NCI-H526 (cell line): ENCODE measurements at places on chromosomes 6 and 20.

GRCh38 chr6:65295812-65296211 is 411.2 kb downstream of the EYS start:
- DNase-seq, result no peak

GRCh38 chr6:124970243-124970642 is 8.0 kb downstream of the RNF217 start:
- no peak for DNase-seq

- DNase-seq, result no peak
Measured at GRCh38 chr20:16444057-16444777, 129.0 kb downstream of the KIF16B start.

DNA sequence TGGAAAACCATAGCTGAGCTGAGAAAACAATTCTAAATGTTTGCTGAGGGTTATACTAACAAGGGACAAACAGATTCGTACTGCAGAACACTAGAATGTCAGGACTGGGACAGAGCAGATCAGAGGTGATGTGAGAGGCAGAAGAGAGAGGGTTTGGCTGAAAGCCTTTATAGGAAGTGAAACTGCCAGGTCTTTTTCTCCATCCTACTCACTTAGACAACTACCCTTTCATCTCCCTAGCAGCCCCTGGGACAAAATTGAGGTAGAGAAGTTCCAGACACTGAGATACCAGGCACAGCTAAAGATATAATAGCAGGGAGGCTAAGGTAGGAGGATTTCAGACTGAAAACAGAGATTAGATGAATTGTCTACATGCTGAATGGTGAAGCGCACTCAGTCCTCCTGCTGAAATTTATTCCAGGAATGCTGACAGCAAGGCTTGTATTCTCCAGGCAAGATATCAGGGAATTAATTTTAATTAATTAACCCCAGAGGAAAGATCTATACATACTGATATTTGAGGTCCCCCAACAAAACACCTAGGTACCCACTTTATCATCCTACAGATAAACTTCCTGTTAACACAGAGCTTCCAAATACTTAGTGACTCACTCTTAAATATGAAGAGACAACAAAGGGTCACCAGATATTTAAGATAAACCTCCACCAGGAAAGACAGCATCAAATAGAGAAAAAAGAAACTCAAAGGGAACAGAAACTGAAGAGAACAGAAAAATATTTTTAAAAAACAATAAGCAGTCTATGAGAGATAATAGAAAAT is 12.6 kb upstream of the EIF2S2 start:
- no peak for DNase-seq

- DNase-seq, result peak; percentile 36
Measured at GRCh38 chr20:36919715-36920333, 31.7 kb downstream of the SAMHD1 start.

DNA sequence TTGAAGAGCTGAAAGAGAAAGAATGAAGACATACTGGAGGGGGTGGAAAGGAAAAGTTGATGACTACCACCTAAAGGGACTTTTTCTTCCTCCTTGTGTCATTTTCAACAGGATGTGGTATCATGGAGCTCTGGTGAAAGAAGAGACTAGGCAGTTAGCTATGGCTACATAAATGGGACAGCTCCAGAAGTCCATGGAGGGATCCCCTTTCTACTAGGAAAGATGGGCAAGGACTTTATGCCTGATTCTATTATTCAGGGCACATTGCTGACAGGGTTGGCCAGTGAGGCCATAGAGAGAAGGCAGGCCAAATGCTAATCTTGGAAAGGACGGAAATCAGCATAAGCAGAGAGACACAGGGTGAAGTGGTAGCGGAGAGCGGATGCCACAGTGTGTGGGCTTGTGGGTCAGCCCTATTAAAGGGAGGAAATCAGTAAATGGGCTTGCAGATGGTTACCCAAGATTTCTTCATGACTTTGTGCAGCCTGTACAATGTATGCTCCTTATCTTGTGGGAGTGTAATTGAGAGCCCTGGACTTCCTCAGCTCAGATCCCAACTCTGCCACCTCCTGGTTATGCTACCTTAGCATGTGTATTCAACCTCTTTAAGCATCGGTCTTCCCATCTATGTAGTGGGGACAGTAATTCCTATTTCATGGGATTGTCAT is 77.4 kb upstream of the TMEM170B start:
- peak; percentile 29 for DNase-seq

GRCh38 chr6:136927292-136927691 is 5.2 kb downstream of the SLC35D3 start:
- peak; percentile 25 for DNase-seq

- DNase-seq, result no peak
Measured at GRCh38 chr6:136723780-136724179, 68.5 kb downstream of the MAP3K5 start.

DNA sequence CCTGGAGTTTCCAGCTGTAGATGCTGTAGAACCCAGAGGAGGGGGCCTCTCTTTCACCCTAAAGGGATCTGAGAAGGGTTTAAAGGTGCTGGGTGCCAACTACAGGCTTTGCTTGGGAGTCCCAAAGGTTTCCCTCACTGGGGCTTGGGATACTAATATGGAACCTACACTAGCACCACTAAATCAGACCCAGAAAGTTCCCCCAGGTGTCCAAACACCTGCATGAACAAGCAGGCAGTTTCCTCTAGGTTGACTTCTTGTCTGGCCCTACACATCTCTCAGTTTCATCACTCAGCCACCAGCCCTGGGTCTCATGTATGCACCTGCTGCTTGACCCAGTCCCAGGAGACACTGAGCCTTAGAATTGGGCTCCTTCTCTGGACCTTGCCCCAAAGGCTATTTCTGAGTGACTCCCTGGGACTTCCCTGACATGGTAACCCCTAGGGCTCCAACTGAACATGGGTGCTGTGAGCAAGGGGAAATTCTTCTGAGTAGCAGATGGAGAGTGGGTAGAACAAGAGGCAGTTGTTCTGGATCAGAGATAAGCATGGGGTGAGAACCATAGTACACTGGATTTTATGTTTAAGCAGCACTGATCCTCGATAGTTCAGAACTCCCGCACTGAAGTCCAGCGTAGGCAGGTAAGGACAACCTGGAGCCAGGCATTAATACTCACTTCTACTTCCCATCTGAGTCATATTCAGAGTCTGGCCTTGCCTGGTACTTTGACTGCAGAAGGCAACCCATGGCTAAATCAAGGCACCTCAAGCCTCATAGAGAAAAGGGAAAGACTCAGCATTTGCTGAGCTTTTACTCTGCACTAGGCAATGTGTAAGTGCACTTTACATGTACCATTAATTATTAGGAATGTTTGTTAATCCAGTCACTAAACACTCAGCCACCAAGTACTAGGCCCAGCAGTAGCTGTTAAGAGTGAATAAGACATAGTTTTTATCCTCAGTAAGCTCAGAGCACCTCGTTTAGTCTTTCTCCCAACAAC is 16.8 kb downstream of the BCL2L1 start:
- no peak for DNase-seq

DNA sequence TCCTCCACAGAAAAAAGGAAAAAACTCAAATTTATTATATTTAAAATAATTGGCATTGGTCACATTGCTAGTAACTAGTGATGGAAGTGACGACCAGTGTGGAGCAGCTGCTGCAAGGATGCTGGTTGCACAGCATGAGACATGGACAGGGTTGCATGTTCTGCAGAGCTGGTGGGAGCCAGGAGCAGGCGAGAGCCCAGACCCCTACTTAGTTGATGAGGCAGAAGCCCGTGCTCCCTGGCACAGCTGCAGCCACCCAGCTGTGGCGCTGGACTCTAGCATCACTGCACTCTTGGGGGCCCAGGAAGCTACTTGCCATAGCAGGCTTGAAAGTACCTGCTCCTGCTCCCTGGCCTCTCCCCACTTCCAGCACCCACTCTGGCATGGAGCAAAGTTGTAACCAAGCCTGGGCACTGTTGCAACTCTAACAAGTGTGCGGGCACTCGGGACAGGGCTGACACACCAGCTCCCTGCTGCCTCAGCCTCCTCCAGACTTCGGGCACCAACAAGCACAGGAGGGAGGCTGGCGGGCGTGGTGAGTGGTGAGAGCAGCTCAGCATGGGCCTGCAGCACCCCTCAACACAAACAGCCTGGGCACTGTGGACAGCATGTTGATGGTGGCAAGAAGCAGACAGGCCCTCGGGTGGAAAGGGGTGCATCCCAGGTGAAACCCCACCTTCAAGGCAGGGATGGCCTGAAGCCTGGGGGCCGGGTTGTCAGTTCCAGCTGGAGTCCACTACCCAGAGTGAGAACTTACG is 69.6 kb downstream of the EYS start:
- no peak for DNase-seq

DNA sequence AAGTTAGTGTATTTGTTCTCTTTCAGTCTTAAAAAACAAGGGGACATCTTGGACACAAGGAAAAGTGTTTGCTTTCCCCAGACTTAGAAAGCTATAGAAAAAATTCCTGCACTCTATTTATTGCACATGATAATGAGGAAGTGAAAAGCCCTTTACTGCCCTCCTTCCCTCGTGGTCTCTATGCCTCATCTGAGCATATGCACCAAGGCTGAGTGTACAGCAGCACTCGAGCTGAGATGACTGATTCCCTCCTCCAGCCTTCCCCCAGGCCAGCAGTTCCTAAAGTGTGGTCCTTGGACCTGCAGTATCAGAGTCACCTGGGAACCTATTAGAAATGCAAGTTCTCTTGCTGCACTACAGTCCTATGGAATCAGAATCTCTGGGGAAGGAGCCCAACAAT is 14.3 kb upstream of the LAMP5 start:
- no peak for DNase-seq

GRCh38 chr6:7636151-7636550 is 46.2 kb downstream of the SNRNP48 start:
- DNase-seq, result no peak

DNA sequence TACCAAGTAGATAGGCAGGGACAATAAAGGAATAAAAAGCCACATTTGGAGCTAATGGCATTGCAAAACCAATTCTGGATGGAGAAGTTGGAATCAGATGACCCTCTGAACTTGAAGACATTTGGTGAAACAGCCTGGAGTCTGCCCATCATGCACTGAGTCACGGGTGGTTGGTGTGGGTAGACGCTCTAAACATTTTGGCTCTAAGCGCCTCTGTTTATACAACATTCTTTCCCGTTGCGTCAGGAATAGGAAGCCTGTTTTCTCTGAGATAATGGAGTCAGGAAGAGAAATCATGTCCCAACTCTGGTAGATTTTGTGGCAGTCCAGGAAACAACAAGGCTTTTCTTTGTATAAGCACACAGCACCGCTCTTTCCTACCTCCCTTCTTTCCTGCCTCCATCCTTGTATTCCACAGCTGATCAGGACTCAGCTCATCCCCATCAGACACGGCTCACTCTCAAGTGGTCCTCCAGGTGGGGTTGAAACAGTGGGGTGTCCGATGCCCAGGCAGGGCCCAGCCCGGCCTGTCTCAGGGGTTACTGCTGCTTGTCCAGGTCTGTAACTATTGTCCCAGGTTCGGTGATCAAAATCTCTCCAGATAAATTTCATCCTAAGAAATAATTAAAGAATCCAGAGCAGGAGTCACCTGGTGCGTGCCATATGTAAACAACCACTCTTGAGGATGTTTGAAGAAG is 12.1 kb upstream of the RAMACL start:
- no peak for DNase-seq

- no peak for DNase-seq
Measured at GRCh38 chr6:3856576-3856975, 7.4 kb downstream of the FAM50B start.

DNA sequence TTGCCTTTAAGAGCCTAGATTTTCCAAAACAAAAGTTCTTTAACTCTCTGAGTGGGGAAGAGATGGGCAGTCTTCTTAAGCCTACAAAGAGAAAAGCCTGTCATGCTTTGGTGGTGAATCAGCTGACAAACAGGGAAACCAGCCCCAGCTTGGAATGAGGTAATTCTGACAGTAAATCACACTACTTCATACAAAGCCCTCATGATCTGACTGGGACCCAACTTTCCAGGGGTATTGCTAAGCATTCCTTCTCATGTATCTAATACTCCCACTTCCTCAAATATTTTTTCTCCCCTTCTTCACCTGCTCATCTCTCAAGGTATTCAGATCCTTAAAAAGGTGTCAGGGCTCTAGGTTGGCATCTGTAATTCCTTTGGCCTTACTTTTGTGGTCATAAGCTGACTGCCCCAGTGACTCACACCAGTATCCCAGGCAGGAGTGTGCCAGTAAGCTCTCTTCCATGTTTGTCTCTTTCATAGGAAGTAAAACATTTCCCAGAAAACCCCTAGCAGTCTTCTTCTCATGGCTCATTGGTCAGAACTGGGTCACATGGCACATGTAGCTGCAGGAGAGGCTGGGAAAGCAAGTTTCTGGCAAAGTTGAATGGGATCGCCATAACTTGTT is 15.0 kb upstream of the TBC1D22B start:
- no peak for DNase-seq

- DNase-seq, result no peak
Measured at GRCh38 chr20:53038299-53038698, 66.1 kb downstream of the TSHZ2 start.

GRCh38 chr20:41329435-41330342 is 10.9 kb upstream of the LPIN3 start:
- DNase-seq, result no peak

- peak; percentile 68 for DNase-seq
Measured at GRCh38 chr6:11042750-11043377, 1.2 kb downstream of the ELOVL2 start.

GRCh38 chr6:21208081-21208795 is 385.3 kb upstream of the SOX4 start:
- no peak for DNase-seq

- no peak for DNase-seq
Measured at GRCh38 chr6:55892749-55893357, 17.5 kb upstream of the BMP5 start.

DNA sequence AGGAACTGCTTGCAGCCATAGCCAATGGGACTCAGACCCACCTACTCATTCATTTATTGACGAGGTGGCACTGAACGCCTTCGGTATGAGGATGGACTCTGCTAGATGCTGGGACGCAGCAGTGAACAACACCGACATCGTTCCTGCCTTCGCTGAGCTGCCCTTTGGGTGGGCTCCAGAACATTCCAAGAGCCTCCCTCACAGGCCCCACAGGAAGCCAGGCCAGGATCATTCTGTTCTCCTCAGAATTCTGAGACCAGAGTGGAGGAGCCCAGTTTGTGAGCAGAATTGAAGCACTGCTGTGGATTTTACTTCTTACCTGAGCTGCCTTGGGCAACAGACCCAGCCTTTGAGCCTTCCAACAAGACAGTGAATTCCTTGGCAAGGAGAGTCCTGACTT is 82.1 kb downstream of the KCNB1 start:
- no peak for DNase-seq

- peak; percentile 57 for DNase-seq
Measured at GRCh38 chr6:44655412-44656342, 268.2 kb downstream of the CDC5L start.

- no peak for DNase-seq
Measured at GRCh38 chr6:130964808-130965604, 98.0 kb downstream of the EPB41L2 start.

DNA sequence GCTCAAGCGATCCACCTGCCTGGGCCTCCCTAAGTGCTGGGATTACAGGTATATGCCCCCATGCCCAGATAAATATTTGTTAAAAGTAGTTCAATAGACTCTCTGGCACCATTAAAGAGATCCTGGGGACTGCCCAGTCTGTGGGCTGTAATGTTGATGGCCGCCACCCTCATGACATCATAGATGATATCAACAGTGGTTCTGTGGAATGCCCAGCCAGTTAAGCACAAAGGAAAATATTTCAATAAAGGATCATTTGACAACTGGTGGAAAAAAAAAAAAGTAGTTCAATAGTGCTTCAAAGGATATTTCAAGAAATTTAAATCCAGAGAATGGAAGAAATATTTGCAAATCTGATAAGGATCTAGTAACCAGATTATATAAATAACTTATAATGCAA is 1.5 kb upstream of the CRIP3 start:
- no peak for DNase-seq

- DNase-seq, result no peak
Measured at GRCh38 chr6:17226786-17227233, 54.4 kb upstream of the RBM24 start.

GRCh38 chr20:46826343-46826984 is 68.2 kb upstream of the EYA2 start:
- DNase-seq, result no peak
